ENCODE measurements at places on chromosomes 4 and X.

DNA sequence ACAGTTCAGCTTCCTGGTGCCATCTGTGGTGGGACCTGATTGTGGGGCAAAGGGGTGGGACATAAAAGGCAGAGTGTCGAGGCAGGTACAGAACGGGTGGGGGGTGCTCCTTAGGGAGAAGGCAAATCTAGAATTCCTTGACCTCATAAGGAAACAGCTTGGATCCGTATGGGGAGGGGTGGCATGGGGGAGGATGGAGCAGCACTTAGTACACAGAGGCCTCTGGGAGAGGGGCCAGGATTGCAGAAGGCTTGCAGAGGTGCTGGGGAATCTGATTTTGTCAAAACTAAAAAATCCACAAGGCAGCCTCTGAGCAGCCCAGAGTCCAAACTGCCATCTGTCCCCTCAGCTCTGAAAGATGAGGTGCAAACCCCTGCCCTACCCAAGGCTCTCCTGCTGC lies 2.3 kb upstream of the EMD start:
- peak overlapping the region; percentile 94 for H3K27ac ChIP-seq
- peaks cover 11% of the 10 kb centered on the region for H3K36me3 ChIP-seq

- H3K27me3 ChIP-seq, result no peaks in the 10 kb centered on the region
- peak; percentile 13 for DNase-seq
- no peak overlapping the region for H3K4me3 ChIP-seq
These were observed 655.1 kb upstream of the ADGRL3 start for GRCh38 chr4:60544981-60545380.

GRCh38 chrX:107000013-107000515 lies at the start of gene MORC4:
Gene MORC4, minus strand, starts transcription at chrX:107000212. Its CDS starts 243 bp downstream, at chrX:106999969.
- no peaks in the 10 kb centered on the region for H3K4me1 ChIP-seq
- H3K27ac ChIP-seq, result peak within 1 kb of the TSS; percentile 36
- peak within 1 kb of the TSS; percentile 62 for H3K4me3 ChIP-seq
- peak; percentile 81 for DNase-seq

DNA sequence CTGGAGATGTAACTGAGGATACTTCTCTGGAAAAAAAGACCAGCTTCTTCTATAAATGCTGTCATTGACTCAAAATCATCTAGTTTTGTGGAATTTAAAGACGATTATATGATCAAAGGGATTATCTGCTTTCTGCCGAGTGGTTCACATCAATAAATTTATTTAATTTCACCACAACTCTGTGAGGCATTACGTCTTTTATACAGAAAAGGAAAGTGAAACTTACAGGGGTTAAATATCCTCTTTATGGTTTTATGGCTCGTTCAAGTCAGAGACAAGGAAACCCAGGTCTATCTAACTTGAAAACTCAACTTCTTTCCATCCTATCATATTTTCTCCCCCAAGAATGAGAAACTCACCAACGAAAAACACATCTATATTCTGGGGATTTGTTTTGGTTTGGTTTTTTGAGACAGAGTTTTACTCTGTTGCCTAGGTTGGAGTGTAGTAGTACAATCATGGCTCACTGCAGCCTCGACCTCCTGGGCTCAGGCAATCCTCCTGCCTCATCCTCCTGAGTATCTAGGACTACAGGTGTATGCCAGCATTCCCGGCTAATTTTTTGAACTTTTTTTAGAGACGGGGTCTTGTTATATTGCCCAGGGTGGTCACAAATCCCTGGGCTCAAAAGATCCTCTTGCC lies 377.9 kb upstream of the EMCN start:
- no peak overlapping the region for H3K27ac ChIP-seq
- peak overlapping the region; percentile 28 for H3K4me3 ChIP-seq
- no peak for DNase-seq
- H3K4me1 ChIP-seq, result no peaks in the 10 kb centered on the region
- H3K36me3 ChIP-seq, result no peaks in the 10 kb centered on the region
- no peaks in the 10 kb centered on the region for H3K27me3 ChIP-seq

GRCh38 chrX:72470532-72471223 lies 102.0 kb downstream of the HDAC8 start:
- H3K4me1 ChIP-seq, result no peaks in the 10 kb centered on the region
- no peak overlapping the region for H3K4me3 ChIP-seq
- no peak overlapping the region for H3K27ac ChIP-seq
- no peak for DNase-seq
- no peaks in the 10 kb centered on the region for H3K36me3 ChIP-seq

GRCh38 chrX:146346102-146346501 lies 463.5 kb upstream of the CXorf51B start:
- no peak overlapping the region for H3K4me3 ChIP-seq
- no peak overlapping the region for H3K27ac ChIP-seq
- DNase-seq, result no peak
- H3K4me1 ChIP-seq, result no peaks in the 10 kb centered on the region
- no peaks in the 10 kb centered on the region for H3K36me3 ChIP-seq

- H3K4me3 ChIP-seq, result no peak overlapping the region
- H3K27ac ChIP-seq, result no peak overlapping the region
- DNase-seq, result no peak
- no peaks in the 10 kb centered on the region for H3K4me1 ChIP-seq
- H3K36me3 ChIP-seq, result no peaks in the 10 kb centered on the region
These were observed 357.2 kb upstream of the GATB start for GRCh38 chr4:152117933-152118507.

DNA sequence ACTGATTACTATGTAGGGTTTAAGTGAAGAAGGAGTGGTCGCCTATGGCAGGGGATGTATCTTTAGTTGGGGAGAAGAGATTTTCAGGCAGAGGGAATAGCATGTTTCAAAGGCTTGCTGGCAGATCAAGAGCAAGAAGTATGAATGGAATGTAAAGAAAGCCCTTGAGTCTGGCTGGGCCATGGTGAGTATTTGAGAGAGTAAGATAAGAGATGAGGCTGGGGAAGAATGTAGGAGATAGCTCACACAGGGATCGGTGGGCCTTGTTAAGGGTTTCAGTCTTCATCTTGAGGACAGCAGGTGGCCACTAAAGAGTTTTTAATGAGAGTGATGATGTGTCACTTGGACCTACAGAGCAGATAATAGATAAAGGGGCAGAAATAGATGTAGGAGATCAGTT lies 319.1 kb upstream of the RPS6KA3 start:
- no peak overlapping the region for H3K27ac ChIP-seq
- H3K36me3 ChIP-seq, result no peaks in the 10 kb centered on the region
- H3K4me1 ChIP-seq, result no peaks in the 10 kb centered on the region
- no peak for DNase-seq

DNA sequence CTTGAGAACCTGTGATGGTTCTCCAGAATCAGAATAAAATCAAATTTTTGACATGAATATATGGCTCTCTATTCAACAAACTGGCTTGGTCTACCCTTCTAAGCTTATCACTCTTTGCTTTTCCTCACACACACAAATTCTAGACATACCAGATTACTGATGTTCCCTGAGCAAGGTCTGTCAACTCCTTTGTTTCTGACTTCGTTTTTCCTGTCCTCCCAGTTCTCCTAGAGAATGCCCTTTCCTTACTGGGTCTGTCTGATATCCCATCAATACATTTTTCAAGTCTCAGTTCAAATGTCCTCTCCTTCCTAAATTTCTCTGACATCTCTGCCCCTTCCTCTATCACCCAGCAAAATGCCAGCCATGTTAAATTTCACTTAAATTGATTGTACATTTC lies 202.1 kb upstream of the IGFBP7 start:
- no peak for DNase-seq
- no peaks in the 10 kb centered on the region for H3K36me3 ChIP-seq
- H3K27ac ChIP-seq, result no peak overlapping the region
- no peaks in the 10 kb centered on the region for H3K27me3 ChIP-seq
- H3K4me1 ChIP-seq, result no peaks in the 10 kb centered on the region
- no peak overlapping the region for H3K4me3 ChIP-seq

DNA sequence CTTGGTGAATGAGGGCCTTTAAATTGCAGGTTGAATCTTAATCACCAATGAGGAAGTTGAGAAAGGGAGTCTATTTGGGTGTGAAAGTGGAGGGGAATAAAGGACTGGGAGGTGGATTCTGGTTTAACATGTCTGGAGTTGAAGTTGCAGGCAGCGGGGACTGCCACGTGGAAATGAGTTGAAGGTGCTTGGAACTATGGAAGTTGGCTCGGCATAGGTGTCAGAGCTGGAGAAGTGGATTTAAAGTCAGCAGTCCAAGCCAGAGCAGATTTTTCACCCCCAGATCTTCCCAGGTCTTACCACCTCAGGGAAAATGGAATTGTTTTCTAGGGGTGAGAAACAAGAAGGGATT lies 44.9 kb downstream of the TIGD4 start:
- no peaks in the 10 kb centered on the region for H3K4me1 ChIP-seq
- H3K27ac ChIP-seq, result no peak overlapping the region
- no peaks in the 10 kb centered on the region for H3K36me3 ChIP-seq
- DNase-seq, result no peak

DNA sequence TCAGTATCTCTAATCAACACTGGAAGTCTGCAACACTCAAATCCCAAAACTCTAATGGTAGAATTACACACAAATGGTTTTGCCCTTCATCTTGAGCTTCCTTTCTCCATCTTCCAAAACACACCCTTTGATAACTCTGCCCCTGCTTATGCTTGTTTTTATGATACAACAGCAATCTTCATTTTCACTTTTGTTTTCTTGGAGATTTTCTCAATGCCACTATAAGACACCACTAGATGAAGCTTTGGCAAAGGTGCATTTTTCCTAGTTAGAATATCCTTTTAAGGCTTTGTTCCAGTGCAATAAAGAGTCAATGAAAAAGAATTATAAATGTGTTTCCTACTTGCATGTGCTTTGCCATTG lies 472.4 kb upstream of the NWD2 start:
- no peak overlapping the region for H3K4me3 ChIP-seq
- no peaks in the 10 kb centered on the region for H3K27me3 ChIP-seq
- no peak overlapping the region for H3K27ac ChIP-seq
- H3K4me1 ChIP-seq, result no peaks in the 10 kb centered on the region

DNA sequence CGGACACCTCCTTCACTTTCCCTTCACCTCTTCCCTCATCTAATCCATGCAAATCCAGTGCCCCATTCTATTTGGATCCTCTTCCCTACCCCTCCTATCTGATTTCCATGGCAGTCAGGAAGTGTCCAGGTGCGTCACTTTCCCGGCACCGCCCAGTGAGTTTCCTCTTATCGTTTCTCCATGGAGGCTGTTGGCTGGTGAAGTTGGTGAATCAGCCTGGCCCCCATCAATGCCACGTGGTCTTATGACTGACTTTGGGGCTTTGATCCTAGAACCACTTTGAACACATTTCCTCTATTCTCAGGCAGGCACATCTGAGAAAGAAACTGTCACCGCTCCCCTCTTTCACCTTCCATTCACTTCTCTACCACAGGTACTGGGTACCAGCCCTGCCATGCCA lies 137.8 kb downstream of the CEP135 start:
- H3K4me1 ChIP-seq, result no peaks in the 10 kb centered on the region
- no peak overlapping the region for H3K4me3 ChIP-seq
- no peak for DNase-seq
- no peaks in the 10 kb centered on the region for H3K27me3 ChIP-seq

All from IMR-90 (cell line).